Ammon's horn (tissue), 1 donor: ENCODE measurements at places on chromosomes 1 and 21.

DNA sequence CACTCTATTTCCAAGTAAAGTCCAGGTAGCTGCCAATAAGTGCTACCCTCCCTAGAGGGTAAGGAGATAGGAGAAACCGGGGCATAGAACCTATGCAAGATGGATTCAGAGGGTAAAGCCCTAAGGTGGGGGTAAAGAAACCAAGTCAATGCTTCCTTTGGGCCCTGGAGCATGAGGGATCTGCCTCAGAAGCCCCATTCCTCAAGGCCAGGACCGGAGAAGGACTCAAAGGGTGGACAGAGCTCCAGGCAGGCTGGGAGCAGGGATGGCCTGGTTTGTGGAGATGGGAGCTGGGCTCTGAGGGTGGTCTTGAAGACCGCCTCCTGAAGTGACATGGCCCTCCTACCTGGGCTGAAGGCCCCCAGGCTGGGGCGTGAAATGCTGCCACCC lies 3.9 kb downstream of the EPHA2 start:
- no peak for DNase-seq

- no peak for DNase-seq
These were observed 10.2 kb downstream of the TNFRSF14 start for GRCh38 chr1:2566101-2567045.

GRCh38 chr1:43207229-43207853 lies 35.2 kb downstream of the CFAP57 start:
- no peak for DNase-seq

DNA sequence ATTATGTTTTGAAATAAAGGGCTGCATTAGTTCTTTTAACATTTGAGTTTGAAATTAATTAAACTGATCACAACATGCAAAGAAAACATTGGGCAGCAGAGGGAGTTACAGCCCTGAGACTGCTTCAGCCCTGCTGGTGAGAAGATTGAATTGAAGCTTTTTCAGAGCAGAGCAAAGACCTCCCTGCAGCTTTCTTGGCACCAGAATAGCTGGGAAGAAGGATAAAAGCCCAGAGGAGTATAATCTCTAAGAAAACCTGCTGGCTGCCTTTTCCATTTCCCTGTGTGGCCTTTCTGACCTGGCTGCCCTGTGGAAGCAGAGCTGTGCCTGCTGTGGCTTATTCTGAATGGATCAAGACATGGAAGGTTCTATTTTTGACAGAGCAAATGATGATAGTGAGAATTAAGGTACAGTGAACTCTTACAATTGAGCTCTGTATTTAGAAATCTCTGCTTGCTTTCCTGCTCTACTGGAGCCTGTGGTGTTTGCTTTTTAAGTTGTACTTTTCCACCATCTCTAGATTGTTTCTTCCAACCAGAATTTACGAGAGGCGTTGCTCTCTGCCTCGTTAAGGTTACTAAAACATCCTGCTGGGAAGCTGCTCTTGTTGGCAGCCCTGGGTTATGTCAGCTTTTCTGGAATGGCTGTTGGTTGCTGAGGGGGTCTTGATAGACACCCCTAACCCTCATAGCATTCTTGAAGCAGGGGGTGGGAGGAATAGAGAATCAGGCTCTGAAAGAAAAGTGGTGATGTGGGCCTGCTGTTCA lies 9.9 kb downstream of the SNRPE start:
- peak; percentile 84 for DNase-seq

GRCh38 chr21:36769051-36769839 lies 70.3 kb downstream of the SIM2 start:
- peak; percentile 47 for DNase-seq

- DNase-seq = peak; percentile 13
These were observed 744.2 kb downstream of the USP25 start for GRCh38 chr21:16473988-16474387.

DNA sequence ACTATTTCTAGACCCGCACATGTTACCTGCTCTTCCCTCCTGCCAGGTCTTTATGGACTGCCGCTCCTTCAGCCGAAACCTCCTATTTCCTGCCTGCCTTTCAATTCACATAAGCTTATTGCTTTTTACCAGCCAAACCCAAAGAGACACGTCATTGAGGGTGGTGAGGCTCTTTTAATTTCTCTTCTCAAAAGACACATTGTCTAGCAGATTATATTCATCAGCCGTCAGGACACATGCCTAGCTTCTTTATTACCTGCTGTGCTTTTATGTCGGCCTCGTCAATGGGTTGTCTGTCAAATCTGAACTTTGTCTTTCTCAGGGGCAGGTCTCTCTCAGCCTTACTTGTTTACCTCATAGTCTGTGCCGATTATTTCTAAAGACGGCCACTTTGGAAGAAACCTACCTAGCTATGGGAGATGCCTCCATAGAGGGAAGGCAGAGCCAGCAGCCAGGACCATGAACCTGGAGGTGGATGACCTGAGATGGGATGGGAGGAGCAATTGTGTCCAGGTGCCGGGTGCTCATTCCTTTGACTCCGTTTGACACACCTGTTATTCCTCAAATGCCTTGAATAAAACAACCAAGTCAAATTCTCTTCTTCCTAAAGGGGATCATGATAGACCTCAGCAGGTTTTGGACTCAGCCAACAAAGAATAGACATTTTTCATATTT lies 42.0 kb downstream of the ZBTB18 start:
- no peak for DNase-seq

- no peak for DNase-seq
These were observed 55.4 kb downstream of the HSF2BP start for GRCh38 chr21:43603641-43604504.

DNA sequence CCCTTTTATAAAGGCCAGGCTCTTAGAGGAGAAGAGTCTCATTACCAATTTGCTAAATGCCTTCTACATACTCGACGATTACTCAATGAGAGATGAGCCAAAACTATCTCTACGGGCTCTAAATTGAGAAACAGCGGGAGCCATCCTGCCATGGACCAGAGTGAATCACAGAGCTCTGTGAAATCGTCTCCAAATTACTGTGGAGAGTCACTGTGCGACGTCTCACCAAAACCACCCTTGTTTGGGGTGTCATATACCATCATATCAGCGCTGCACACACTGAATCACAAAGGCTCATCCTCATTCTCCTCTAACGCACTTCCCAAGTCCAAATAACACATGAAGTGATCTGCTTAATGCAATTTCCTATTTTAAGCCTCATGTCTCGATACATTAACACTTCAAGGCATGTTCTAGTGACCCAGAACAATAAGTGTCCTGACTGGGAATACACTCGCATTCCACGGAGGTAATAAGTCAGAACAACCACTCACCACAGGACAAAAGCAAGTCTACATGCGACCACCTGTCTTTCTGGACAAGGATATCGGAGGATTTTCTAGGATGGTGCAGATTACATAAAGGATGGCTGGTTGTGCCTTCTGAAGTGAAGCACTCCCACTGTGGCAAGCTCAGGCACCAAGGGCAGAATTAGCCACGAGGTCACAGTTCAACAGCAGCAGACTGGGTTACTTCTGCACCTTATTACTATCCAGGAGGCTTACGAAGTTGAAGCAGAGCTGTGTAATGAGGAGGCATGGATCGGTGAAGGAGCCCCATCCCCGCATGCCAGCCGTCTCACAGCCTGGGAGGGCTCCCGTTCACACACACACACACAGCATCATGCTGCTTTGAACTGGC lies 44.3 kb downstream of the NID1 start:
- DNase-seq = no peak

DNA sequence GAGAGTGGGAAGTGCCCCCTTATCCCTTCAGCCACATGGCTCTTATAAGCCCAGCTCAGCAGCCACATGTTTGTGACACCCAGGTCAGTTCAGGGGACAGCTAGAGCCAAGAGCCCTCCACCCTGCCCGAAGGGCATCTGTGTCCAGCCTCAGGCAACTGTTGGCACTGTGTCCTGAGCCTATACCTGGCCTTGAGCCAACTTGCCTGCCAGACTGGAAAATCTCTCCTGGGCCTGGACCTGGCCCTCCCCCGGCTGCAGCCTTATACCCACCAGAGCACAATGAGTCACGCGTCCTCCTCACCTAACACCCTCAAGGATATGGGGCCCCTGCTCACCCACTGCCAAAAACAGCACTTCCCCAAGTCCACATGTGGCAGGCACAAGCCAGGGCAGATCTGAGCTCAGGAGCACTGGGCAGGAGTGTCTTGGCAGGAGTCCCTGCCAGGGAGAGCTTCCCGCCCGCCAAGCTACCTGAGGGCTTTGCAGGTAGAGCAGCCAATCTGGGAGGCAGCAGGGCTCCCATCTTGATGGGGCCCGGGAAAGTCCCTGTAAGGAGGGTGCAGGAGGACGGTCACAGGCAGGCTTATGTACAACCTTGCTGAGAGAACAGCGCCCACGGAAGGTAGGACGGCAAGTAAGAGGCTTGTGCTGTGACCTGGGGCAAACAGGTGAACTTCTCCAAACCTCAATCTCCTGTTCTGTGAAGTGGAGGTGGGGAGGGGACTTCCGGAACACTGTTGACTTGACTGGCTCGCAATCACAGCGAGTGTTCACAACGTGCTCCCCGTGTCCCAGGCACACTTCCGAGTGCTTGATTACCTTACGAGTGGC lies 19.8 kb upstream of the HSPG2 start:
- no peak for DNase-seq

DNA sequence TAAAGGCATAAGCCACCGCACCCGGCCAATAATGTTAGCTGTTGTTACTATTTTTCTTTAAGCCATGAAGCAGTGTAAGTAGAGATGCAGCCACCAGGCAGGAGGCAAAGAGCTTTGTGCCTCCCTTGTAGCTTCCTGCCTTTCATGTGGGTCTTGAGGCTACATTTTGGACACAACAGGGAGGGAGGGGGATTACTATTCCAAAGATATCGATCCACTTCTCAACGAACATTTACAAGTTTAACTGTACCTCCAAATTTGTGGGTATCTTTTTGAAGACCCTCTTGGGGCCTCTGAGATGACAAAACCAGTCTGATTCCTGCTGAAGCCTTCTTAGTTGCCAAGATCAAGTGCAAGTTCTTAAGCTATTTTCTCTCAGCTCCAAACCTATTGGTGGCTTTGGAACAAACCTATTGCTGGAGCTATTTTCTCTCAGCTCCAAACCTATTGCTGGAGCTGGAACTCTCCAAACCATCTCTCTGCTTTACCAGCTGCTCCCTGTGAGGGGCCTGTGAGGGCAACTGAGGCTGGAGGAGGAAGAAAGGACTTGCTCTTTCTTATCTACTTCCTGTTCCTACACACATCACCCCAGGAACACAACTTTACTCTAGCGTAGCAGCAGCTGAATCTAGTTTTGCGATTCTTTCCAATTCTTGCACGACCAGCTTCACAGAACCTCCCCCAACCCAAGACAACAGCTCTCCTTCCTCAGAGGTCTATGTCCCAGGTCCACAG lies 16.1 kb upstream of the RCAN3 start:
- no peak for DNase-seq

- DNase-seq = peak; percentile 50
These were observed 86.2 kb downstream of the SLC66A1 start for GRCh38 chr1:19398309-19398760.

GRCh38 chr1:205133287-205133686 lies 11.5 kb upstream of the RBBP5 start:
- DNase-seq = no peak

GRCh38 chr1:3352952-3353331 lies 101.5 kb upstream of the ARHGEF16 start:
- no peak for DNase-seq

DNA sequence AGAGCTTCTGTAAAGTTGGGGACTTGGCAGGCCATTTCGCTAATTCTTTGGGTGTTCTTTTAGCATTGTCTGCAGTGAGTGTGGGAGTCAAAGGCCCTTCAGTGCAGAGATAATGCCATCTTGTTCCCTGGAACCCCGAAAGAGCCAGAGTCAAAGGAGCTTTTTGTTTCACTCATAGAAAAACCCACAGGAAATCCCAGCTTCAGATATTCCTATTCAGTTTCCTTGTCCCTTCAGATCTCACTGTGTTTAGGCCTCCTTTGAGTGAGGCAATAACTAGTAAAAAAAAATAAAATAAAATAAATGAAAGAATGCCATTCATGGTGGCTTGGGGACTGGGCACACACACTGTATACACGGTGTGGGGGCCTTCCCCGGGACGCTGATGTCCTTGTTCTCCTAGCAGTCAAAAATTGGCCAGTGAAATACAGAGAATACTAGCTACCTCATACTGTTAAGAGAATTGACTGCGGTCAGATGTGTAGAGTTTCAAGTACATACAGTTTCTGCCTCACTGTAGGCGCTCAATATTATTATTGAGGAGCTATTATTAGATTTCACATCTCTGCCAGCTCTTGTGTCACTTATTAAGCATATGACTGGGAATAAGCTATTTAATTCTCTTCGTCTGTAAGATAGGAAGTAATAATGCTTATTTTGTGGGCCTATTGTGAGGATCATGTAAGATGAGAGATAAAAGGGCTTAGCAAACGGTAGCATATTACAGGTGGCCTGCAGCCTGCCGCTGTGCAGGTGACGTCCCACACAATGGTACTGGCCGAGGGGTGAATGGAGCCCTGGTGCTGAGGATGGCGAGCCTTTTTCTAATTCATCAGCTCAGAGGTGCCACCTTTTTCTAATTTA lies 16.7 kb downstream of the DISC1 start:
- peak; percentile 80 for DNase-seq

DNA sequence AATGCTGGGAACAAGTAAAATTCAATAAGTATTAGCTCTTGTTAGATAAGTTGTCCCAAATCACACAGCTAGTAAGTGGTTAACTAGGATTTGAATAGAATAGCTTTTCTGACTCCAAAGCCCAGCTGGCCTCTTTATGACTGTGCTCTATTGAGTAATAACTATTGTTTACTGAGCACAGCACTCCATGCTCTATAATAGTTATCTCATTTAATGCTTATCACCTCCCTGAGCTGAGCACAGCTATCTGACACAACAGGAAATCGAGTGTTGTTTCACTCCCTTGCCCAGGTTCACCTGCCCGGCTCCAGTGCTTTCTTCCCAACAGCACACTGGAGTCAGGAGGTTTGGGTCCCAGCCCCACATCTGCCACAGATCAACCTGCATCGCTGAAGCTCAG lies 38.8 kb upstream of the STMN1 start:
- no peak for DNase-seq

DNA sequence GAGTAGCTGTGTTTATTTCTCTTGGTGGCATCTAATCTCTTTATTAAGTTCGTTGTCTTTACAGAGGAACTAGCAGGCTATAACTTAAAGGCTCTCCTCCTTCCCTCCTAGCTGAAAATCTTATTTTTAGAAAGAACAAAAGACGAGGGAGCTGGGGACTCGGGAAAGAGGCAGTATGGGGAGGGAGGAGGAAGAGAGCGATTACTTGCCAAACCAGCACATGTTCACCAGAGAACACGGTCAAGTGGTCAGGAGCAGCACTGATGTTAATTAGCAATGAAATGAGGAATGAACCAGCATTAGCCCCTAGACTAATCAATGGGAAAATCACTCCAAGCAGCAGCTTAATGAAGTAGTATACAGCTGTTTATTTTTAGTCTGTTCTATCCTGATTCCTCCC lies 171.3 kb upstream of the ESRRG start:
- DNase-seq = no peak

- DNase-seq = no peak
These were observed 96.2 kb downstream of the RGS2 start for GRCh38 chr1:192905049-192905448.

DNA sequence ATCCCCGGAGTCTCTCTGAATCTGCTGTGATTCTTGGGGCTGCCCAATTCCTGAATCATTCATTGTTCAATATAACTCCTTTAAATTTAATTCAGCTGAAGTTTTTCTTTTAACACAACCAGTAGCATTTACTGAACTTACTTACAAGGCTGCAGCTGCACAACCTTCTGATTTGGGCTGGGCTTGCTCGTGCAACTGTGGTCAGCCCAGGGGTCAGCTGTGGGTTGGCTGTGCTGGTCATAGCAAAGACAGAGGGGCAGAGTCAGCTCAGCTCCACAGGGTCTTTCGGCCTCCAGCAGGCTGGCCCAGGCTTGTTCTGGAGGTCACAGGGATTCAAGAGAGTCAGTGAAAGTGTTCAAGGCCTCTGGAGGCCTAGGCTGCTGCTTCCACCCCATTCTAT lies 186.1 kb downstream of the MATN1 start:
- DNase-seq = no peak
